ENCODE measurements at places on chromosomes 6 and 20. TPM values are rescaled to one million over a fixed set of nuclear protein-coding genes. Genes with fewer than 3 reads are reported as not detected.

GRCh38 chr20:57570145-57570850 is 9.4 kb downstream of the PCK1 start:
- peaks cover 4% of the 10 kb centered on the region for H3K4me1 ChIP-seq
- DNase-seq = no peak
- no peaks in the 10 kb centered on the region for H3K36me3 ChIP-seq
- H3K27ac ChIP-seq = no peak overlapping the region

- H3K27me3 ChIP-seq = no peaks in the 10 kb centered on the region
- DNase-seq = no peak
- no peak overlapping the region for H3K4me3 ChIP-seq
- peaks cover 9% of the 10 kb centered on the region for H3K4me1 ChIP-seq
- no peak overlapping the region for H3K27ac ChIP-seq
- no peaks in the 10 kb centered on the region for H3K36me3 ChIP-seq
Observed at GRCh38 chr6:13278991-13279390, 49.3 kb downstream of the TBC1D7 start.

GRCh38 chr6:22323848-22324247 is 27.0 kb upstream of the PRL start:
- H3K27me3 ChIP-seq = no peaks in the 10 kb centered on the region
- no peaks in the 10 kb centered on the region for H3K36me3 ChIP-seq
- no peak for DNase-seq
- no peaks in the 10 kb centered on the region for H3K4me1 ChIP-seq

DNA sequence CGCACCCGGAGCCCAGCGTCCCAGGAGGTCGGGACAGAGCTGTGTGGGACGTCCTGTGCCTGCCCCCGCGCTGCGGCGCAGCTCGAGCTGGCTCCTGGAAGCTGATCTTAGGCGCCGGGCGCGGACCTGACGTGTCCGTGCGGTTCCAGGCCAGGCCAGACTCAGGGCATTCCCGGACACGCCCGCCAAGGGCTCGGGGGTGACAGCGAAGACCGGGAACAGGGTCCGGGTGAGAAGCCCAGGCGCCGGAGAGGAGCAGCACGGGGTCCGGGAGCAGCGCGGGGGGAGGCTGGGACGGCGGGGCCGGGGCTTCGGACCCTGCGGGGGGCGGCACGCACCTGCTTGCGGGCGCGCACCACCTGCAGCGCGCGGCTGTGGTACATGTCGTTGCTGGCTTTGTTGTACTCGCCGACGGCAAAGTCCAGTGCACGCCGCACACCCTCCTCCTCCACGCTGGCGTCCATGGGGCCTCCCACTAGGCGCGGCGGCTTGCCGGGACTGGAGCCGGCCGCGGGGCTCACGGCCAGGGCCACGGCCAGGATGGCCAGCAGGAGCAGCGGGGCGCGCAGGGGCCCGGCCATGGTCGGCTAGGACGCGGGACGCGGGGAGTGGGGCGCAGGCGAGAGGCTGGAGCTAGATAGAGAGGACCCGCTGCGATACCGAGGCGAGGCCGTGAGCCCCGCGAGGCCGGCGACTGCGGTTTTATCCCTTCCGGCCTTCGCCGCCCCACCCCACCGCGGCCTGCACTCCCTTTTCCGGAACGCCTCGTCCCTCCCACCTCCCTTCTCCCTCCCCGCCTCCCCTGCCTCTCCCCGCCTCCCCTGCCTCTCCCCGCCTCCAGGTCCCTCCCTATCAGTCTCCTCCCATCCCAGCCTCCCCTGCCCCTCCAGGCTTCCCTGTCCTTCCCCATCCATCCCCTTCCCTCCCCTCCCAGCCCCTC is at the start of gene CST3:
TSS of gene CST3 (minus strand) at position 674 of the 940 bp plus-strand sequence. CDS start at position 581, 93 bp downstream.
- peak within 1 kb of the TSS; percentile 80 for H3K4me3 ChIP-seq
- peaks cover 6% of the 10 kb centered on the region for H3K4me1 ChIP-seq
- H3K27me3 ChIP-seq = peaks cover 14% of the 10 kb centered on the region
- H3K36me3 ChIP-seq = no peaks in the 10 kb centered on the region

DNA sequence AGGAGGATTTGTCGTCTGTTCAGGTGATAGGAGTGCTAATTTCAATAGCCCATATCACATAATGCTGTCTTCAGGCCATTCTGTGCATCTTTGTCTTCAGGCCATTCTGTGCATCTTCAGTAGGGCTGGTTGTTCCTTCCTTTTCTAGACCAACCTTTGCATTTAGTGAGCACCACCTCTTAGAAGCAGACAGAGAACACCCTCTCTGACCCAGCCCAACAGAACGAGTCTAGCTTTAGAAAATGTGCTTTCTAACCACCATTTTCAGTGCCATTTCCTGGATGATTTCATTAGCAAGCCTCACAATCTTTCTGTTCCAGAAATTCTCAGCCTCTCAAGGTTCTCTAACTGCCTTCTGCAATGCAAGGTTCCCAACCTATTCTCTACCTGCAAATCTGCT is 215.3 kb upstream of the KCNQ5 start:
- no peak overlapping the region for H3K4me3 ChIP-seq
- H3K27ac ChIP-seq = no peak overlapping the region
- H3K27me3 ChIP-seq = no peaks in the 10 kb centered on the region
- DNase-seq = no peak

DNA sequence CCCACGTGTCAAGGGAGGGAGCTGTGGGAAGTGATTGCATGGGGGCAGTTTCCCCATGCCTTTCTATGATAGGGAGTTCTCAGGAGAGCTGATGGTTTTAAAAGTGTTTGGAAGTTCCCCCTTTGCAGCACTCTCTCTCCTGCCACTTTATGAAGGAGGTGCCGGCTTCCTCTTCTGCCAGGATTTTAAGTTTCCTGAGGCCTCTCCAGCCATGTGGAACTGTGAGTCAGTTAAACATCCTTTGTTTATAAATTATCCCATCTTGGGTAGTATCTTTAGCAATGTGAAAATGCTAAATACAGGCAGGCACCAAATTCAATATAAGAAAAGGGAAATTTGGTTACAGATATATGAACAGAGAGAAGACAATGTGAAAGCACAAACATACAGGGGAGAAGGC is 96.4 kb upstream of the EPHA7 start:
- H3K27me3 ChIP-seq = no peaks in the 10 kb centered on the region
- H3K27ac ChIP-seq = no peak overlapping the region
- H3K36me3 ChIP-seq = no peaks in the 10 kb centered on the region
- H3K4me1 ChIP-seq = no peaks in the 10 kb centered on the region
- no peak for DNase-seq

DNA sequence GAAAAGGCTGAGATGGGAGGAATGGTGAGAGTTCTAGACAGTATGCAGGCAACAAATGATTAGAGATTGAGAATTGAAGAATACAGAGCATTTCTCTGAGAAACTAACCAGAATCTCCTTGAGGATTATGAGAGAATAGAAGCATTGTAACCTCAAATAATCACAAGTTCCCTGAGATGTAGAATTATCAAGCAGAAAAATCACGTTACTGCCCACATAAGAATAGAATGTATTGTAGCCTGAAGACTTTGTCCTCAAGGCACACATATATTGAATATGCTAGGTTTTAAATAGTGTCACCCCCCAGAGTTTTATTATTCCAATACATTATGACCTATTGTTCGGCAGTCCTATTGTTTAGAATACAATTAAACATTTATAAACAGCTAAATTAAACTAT is 57.2 kb downstream of the CNKSR3 start:
- peaks cover 15% of the 10 kb centered on the region for H3K4me1 ChIP-seq
- DNase-seq = no peak
- no peaks in the 10 kb centered on the region for H3K27me3 ChIP-seq

DNA sequence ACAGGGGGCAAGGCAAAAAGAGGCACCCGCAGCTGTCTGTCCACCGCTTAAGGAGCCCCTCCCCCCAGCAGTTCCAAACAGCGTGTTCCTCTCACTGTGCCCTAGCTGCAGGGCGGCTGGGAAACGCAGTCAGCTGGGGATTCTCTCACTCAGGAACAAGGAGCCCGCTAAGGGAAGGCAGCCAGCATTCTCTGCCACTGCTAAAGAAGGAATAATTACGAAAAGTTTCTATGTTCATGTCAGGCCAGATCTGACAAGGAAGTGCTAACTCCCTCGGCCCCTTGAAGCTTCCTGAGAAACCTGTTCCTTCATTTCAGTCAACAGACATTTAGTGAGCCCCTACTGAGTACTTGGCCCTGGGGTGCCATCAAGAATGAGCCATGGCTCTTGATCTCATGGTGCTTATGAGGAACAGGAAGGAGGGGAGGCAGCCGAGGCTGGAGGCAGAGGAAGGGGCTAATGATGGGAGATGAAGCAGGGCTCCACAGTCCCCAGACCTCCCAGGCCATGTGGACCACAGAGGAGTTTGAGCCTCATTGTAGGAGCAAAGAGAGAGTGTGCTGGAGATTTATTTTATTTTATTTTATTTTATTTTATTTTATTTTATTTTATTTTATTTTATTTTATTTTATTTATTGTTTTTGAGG is 101.7 kb upstream of the PMEPA1 start:
- H3K36me3 ChIP-seq = no peaks in the 10 kb centered on the region
- peaks cover 9% of the 10 kb centered on the region for H3K4me1 ChIP-seq
- no peak overlapping the region for H3K4me3 ChIP-seq
- no peak overlapping the region for H3K27ac ChIP-seq
- H3K27me3 ChIP-seq = no peaks in the 10 kb centered on the region

DNA sequence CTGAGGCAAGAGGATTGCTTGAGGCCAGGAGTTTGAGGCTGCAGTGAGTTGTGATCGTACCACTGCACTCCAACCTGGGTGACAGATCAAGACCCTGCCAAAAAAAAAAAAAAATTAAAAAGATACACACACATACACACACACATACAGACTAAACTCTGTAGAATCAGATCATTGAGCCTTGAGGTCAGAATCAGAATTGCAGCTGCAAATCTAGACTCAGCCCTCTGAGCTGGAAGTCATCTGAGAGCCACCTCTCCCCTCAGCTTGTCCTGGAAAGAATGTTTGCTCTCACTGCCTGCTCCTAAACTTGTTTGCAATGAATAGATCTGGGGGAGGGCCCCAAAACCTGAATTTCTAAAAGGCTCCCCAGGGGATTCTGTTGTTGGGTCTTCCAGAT is 41.4 kb upstream of the ANGPT4 start:
- H3K27ac ChIP-seq = no peak overlapping the region
- no peak overlapping the region for H3K4me3 ChIP-seq
- no peaks in the 10 kb centered on the region for H3K27me3 ChIP-seq
- DNase-seq = peak; percentile 26
- H3K4me1 ChIP-seq = no peaks in the 10 kb centered on the region

GRCh38 chr20:1005452-1006027 is 3.4 kb upstream of the RSPO4 start:
- H3K27ac ChIP-seq = no peak overlapping the region
- H3K4me3 ChIP-seq = no peak overlapping the region
- H3K36me3 ChIP-seq = no peaks in the 10 kb centered on the region
- peak; percentile 82 for DNase-seq
- peaks cover 34% of the 10 kb centered on the region for H3K27me3 ChIP-seq
- H3K4me1 ChIP-seq = peaks cover 10% of the 10 kb centered on the region

GRCh38 chr20:63222541-63222940 is 6.6 kb upstream of the YTHDF1 start:
- no peaks in the 10 kb centered on the region for H3K36me3 ChIP-seq
- no peak overlapping the region for H3K4me3 ChIP-seq
- H3K27me3 ChIP-seq = peaks cover 7% of the 10 kb centered on the region
- peaks cover 11% of the 10 kb centered on the region for H3K4me1 ChIP-seq
- DNase-seq = no peak

GRCh38 chr20:8449123-8449522 is 317.1 kb downstream of the PLCB1 start:
- H3K36me3 ChIP-seq = no peaks in the 10 kb centered on the region
- H3K27me3 ChIP-seq = no peaks in the 10 kb centered on the region
- no peaks in the 10 kb centered on the region for H3K4me1 ChIP-seq
- no peak for DNase-seq

- H3K27me3 ChIP-seq = no peaks in the 10 kb centered on the region
- peaks cover 4% of the 10 kb centered on the region for H3K36me3 ChIP-seq
- H3K4me1 ChIP-seq = peaks cover 13% of the 10 kb centered on the region
- no peak overlapping the region for H3K4me3 ChIP-seq
- DNase-seq = no peak
- peak overlapping the region; percentile 14 for H3K27ac ChIP-seq
Observed at GRCh38 chr6:70421509-70421908, 8.2 kb downstream of the FAM135A start.

Gene HLA-DPB1
- 8.0 TPM for total RNA-seq

Gene HLA-G
- total RNA-seq = not detected

Gene TFAP2B
- 0.15 TPM for total RNA-seq

Gene TMEM244
- not detected for total RNA-seq

Gene PMEPA1
- 0.03 TPM for total RNA-seq

Gene SLC12A5
- 0.77 TPM for total RNA-seq

Gene CRISP3
- total RNA-seq = not detected

Gene ULBP3
- total RNA-seq = 7.1 TPM
